ENCODE measurements at places on chromosomes 2 and 18.

DNA sequence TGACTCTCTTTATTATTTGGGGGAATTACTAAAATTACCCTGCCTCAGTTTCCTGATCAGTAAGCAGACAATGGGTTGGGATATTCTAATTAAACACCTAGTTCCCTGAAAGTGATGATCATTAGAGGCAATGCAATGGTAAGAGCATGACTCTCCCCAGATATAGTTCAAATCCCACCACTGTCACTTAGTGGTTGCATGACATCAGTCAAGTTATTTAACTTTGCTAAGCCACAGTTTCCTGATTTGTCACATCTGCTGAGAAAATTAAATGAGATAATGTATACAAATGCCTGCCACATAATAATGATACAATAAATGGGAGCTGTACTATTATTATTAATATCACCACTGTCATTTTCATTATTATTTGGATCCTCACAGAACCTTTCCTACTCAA is 29.9 kb downstream of the ZEB2 start:
- DNase-seq: no peak

GRCh38 chr2:113257516-113258264 is 21.0 kb downstream of the PAX8 start:
- no peak for DNase-seq

GRCh38 chr2:85989288-85989865 is 100.6 kb upstream of the ST3GAL5 start:
- no peak for DNase-seq

- DNase-seq: no peak
These were observed 151.4 kb upstream of the SIX3 start for GRCh38 chr2:44789971-44790721.

DNA sequence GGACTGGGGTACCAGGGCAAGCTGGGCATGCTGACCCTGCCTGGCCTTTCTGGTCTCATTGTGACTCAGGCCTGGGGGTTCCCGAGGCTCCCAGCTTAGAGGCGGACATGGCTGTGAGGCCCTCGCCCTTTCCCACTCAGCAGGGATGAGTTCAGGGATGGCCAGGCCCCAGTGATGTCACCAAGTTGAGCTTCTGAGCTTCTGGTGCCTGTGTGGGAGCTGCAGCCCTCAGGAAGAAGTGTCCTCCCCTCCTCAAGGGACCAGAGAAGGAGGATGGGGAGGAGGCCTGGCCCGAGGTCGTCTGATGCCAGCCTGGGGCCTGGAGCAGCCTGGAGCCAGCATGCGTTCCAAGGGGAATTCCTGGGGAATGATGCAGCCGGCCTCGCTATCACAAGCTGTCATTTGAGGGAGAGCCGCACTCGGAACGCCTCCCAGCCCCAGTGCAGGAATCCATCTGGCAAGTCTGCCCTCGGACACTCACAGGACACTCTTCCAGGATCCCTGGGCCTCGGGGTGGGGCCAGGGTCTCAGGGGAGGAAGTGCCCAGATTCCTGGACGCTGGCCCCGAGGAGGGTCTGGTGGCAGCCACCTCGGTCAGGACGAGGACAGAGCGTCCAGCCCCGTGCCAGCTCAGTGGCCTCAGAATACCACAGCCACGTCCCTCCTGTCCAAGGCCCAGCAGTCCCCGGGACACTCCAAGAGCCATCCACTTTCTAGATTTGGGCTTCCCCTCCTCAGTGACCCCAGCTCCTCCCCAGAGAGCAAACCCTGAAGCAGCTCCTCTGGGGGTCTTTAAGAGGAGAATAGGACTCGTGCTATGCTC is 61.2 kb upstream of the GPC1 start:
- DNase-seq: no peak

DNA sequence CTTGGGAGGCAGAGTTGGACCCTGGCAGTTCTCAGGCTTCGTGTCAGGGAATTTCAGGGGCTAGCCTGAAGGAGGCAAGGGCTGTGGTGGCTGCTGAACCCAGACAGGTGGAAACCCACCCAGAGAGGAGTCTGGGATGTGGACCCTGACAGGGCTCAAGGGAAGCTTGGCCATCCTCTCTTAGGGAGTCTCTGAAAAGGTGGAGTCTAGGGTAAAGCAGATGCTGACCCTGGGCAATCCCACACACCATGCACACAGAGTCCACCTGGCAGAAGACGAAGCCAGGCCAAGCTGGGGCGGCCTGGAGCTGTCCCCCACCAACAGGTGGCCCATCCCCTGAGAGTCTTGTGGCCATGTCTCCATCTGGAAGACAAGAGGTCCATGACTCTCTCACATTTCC is 41.2 kb upstream of the TEX51 start:
- no peak for DNase-seq

DNA sequence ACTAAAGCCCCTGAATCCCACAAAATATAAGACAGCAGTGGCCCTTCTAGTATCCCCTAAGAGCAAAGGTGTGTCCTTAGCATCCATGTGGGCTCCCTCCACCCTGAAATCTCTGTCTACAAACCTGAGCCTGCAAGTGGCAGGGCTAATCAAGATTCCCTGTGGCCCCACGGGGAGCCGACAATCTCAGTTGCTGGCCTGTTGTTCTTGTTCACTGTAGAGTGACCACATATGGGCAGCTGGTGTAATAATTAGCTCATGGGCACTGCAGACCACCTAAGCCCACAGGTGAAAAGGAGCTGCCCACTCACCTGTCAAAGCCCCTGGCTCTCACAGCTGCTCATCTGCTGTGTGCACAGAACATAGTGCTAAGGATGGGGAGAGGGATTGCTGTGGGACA is 102.3 kb downstream of the MRO start:
- no peak for DNase-seq

- no peak for DNase-seq
These were observed 73.9 kb downstream of the MARCO start for GRCh38 chr2:119015845-119016244.

DNA sequence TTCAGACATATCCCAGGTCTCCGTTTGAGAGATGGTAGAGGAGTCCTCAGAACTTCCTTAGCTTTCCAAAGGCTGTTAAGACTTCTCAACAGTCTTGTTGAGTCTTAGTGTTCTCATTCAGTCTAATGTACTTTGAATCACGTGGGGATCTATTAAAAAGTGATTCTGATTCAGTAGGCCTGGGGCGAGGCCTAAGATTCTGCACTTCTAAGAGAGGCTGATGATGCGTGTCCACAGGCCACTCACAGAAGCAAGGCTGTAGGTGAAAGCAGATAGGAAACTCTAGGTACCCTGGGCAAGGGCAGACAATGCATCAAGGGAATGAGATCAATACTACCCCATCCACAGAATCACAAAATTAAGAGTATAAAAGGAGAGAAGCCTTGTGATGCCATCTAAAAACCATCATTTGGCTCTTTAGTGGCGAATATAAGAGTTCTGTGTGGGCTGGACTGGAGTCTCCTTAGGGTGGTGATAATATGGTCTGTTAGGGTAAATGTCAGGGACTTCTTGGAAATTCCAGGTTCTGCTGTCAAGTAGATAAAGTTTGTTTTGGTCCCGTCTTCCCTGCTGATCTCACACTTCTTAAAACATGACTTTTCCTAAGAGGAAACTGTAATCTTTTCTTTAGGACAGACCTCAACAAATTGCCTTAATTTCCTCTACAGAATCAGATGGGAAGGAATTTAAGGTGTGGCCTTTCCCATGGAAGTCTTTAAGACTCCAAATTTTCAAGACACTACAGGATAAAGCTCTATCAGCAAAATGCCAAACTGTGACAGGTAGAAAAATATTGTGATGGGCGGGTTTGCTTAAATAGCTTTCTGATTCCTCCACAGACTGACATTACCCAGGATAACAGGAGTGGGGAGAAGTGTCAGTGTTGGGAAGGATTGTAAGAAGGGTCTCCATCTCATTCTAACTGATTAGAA is 45.7 kb upstream of the NEMP2 start:
- DNase-seq: no peak

All from SK-N-MC (cell line).